ENCODE measurements at places on chromosomes 12 and 14. TPM values are rescaled to one million over a fixed set of nuclear protein-coding genes. Genes with fewer than 3 reads are reported as not detected.

DNA sequence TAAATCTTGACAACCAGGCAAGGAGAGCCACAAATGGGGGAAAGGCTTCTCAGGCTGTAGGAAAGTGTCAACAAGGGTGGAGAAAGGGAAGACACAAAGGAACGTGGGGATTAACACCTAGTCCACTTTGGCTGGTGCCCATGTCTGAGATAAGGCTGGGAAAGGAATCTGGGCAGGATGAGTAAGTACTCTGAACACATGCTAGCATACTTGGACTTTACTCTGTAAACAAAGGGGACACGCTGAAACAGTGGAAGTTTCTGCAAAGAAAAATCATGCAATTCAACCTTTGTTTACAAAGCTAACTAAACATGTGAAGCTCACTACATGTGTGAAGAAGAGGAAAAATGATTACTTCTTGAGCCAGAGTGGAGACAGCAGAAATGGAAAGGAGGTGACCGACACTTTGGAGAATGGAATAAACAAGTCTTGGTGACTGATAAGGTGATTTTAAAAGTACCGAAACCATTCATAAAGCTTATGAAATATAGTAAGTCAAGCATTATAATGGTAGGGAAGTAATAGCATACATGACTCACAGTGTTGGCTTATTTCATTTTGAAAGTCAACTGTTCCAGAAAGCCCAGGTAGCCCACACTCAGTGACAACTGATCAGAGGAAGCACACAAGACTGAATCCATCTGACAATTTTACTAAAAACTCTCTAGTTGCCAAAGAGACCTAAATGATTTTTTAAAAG, 13.2 kb downstream of the CPNE8 start:
- DNase-seq = no peak

- no peak for DNase-seq
Measured at GRCh38 chr12:11992515-11992914, 78.2 kb upstream of the BCL2L14 start.

GRCh38 chr14:20539906-20540305, 20.9 kb downstream of the RNASE9 start:
- DNase-seq = no peak

RNASE7 gene
- total RNA-seq = not detected

KSR2 gene
- total RNA-seq = 0.03 TPM

DNA sequence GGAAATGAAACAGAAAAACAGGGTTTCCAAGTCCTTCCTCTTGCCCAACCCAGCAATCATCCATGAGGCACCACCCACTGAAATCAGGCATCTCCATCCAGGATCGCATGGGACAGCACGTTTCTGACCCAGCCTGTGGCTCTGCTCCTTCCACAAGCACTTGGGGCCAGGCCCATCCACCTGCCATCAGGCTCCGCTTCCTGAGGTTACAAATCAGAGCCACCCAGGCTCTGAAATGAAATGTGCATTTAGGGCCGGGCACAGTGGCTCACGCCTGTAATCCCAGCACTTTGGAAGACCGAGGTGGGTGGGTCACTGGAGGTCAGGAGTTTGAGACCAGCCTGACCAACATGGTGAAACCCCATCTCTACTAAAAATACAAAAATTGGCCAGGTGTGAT, 717 bp upstream of the KRT78 start:
- no peak for DNase-seq

GRCh38 chr14:44070046-44070445, 437.0 kb downstream of the FSCB start:
- no peak for DNase-seq

DEPDC4 gene
- total RNA-seq = 11.1 TPM

GRCh38 chr14:67133595-67134441, 55.4 kb upstream of the GARIN2 start:
- DNase-seq = no peak

- DNase-seq = no peak
Measured at GRCh38 chr12:68529466-68529865, 81.2 kb upstream of the RAP1B start.

KERA gene
- total RNA-seq = 1.3 TPM

DNA sequence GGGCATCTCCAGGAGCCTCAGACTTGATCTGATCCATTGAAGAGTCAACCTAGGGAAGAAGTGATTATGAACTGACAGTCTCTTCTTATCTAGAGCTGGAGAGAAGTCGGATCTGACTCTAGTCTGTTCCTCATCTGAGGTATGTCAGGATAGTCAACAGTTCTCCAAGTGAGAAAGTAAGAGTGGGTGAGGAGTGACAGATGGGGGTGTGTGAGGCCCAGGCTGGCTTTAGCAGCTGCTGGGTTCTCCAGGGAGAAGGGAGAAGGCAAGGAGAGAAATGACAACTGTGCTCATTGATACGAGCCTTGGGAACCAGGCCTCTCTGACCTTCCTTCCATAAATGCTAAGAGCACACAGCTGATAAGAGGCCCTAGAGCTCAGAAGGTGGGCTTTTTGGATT, 53.3 kb downstream of the IRAK3 start:
- no peak for DNase-seq

DNA sequence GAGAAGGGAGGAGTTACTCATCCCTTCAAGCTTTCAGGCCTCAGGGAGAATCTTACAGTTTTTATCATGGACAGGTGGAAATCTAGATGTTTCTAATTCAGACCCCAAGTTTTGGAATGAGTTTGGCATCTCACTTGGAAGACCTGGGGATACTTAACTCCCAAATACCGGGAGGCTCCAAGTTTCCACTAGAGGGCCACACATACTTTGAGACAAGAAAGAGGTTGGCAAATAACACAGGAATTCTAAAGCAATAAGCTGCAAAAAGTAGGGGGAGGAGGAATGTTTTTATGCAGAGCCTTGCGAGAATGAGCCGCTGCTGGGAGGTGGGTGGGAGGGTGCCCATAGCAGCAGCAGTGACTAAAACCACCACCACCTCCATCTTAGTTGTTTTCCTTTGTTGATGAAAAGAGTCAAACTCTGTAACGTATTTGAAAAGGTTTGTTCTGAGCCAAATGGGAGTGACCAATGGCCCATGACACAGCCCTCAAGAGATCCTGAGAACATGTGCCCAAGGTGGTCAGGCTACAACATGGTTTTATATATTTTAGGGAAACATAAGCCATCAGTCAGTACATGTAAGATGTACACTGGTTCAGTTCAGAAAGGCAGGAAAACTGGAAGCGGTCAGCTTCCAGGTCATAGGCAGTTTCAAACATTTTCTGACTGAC, 34.2 kb upstream of the RNASE1 start:
- no peak for DNase-seq

- DNase-seq = no peak
Measured at GRCh38 chr14:104144453-104144790, 6.0 kb downstream of the KIF26A start.

DNA sequence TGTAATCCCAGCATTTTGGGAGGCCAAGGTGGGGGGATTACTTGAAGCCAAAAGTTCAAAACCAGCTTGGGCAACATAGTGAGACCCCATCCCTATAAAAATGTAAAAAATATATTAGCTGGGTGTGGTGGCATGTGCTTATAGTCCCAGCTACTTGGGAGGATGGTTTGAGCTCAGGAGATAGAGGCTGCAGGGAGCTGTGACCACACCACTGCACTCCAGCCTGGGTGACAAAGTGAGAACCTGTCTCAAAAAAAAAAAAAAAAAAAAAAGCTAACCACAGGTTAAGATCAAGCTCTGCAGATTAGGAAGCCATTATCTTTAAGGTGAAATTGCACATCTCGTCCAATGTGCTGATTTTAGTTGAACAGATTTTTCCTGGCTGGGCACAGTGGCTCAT, 23.7 kb upstream of the CERS5 start:
- no peak for DNase-seq

DNA sequence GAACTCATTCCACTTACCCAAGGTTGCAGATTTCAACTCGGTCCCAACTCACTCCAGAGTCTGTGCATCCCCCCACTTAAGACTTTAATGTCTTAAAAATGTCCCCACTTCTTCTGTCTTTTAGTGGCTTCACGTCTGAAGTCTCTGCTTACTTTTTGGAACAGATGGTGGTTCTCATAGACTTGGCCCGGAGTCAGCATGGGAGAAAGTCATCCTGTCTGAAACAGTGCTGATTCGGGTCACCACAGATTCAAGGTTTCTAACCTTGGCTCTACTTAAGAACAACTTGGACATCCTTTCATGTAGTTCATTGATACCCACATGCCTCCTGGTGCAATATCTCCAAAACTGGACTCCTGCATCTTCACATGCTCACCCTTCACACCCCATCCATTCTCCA, 26.0 kb downstream of the CHST11 start:
- no peak for DNase-seq

MRPL52 gene
- 49.1 TPM for total RNA-seq

- DNase-seq = no peak
Measured at GRCh38 chr14:71267007-71267513, 359.8 kb downstream of the PCNX1 start.

DNA sequence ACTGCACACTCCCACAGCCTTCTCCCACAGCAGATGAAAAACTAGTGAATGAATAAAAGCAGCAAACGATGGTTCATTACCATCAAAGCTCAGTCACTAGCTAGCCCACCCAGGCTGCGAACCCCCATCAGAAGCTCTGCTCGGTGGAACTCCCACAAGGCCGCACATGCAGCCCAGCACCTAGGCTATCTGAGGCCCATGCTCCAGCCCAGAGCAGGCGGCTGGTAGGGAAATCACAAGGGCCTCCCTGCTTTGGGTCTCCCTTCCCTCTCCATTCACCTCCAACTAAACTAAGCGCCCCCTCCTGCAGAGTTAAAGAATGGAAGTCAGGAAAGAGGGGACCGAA, 69.0 kb downstream of the ITPK1 start:
- DNase-seq = no peak

CCND2 gene
- total RNA-seq = 210 TPM

- DNase-seq = no peak
Measured at GRCh38 chr12:96261557-96261956, 67.4 kb downstream of the ELK3 start.

- DNase-seq = no peak
Measured at GRCh38 chr12:112063273-112063672, 45.3 kb downstream of the NAA25 start.

MYF6 gene
- total RNA-seq = not detected

DNA sequence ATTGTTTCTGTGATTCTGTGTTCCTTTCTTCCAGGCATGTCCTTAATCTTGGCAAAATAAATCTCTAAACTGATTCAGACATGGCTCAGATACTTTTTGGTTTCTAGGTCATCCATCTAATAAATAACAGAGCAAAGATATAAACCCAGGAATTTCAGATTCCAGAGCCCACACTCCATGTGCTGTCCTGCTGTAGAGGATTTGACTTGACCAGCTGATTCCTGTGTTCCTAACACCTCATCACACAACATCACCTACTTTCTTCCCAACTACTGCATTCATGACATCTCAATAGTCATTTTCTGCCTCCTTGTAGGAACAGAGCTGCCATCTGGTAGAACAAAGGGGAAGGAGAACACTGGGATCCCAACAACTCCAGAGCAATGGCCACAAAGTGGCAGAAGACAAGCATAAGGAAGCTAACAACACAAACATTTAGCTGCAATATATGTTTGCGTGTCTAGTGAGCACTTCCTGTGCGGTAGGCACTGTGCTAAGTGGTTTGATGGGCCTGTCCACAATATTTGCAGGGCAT, 91.9 kb upstream of the OVCH1 start:
- no peak for DNase-seq

MUCL1 gene
- total RNA-seq = not detected

CLBA1 gene
- not detected for total RNA-seq

- DNase-seq = no peak
Measured at GRCh38 chr12:28563936-28564335, 373.7 kb downstream of the CCDC91 start.

- no peak for DNase-seq
Measured at GRCh38 chr12:67410667-67411067, 141.5 kb downstream of the CAND1 start.

DNA sequence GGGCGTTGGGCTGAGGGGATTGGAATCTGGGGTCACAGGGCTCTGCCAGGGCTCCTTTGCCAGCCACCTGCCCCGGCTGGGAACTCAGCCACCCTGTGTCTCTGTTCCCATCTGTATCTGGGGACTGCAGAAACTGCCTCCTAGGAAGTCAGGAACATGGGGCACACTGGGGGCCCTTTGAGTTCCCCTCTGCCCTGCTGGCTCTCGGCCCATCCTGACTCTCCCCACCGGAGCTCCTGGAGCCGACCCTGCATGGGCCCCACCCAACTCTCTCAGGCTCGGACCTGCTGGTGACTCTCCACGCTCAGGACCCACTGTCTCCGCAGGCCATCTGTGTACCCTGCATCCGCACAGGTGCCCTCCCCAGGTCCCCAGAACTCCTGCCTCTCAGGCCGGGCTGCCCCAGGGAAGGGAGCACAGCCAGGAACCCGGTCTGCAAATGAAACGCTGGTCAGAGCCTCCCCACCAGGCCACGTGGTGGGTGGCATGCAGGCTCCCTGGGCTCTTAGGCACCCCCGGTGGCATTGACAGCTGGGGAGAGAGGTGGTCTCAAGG, 82.8 kb downstream of the KIF26A start:
- no peak for DNase-seq

All from uterus (tissue), 4 donors.